ENCODE measurements at places on chromosomes 4 and X.

- no peak for DNase-seq
Observed at GRCh38 chr4:65861993-65862392, 191.7 kb upstream of the EPHA5 start.

- DNase-seq, result no peak
Observed at GRCh38 chr4:75566911-75567310, 11.0 kb downstream of the ODAPH start.

DNA sequence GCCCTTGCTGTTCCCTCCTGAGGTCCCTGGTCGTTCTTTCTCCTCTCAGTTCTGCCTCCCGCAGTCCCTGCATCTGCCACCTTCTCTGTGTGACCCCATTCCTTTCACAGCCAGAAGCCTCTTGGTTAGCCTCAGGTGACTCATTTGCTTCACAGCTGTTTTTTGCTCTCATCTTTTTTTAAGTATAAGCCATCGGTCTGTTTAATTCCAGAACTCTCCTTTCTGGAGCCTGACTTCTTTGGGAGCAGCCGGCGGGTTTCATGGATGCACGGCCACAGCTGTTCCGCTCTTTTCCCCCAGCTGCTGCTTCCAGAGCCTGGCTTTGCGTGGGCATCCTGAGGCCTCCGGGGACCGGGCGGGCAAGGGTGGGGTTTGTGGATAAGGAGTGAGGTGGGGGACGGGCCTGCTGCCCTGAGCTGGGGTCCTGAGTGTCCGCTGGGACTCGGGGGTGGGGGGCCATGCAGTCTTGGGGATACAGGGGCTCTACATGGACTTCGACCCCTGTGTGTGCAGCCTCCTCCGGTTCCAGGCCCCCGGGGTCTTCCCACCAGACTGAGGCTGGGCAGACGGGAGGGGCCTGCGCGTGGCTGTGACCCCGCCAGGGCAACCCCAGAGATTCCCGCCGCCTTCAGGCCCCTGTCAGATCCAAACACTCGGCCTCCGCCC, 46.7 kb downstream of the PCGF3 start:
- no peak for DNase-seq

- DNase-seq, result peak; percentile 44
Observed at GRCh38 chr4:189202182-189202868, 738.3 kb upstream of the FRG1 start.

DNA sequence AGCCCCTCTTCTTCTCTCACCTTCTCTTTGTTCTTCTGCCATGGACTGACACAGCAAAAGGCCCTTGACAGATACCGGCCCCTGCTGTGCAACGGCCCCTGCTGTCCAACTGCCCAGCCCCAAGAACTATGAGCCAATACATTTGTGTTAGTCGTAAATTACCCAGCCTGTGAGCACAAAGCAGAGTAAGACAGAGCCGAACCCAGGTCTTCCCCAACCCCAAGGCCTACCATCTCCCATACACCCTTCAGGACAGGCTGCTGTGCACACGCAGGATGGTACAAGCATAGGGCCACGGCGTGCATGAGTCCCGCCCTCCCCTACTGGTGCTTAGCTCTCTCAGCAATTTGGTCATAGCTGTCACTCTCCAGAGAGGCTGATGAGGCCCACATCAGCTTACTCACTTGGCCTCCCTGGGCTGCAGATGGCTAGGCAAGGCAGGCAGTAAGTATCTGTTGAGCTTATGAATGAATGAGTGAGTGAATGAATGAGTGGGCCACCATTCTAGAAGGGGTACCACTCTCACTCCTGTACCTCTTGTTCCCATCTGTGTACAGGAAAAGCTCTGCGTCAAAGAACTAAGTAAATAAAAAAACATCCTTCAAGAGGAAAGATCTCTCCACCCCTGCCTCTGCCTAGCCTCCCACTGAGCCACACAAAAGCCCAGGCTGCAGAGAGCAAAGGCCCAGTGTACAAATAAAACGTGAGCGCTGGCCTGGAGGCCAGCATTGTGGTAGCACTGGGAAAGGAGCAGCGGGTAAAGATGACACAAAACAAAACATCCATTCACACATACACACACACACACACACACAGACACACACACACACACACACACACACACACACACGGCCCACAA, 13.9 kb downstream of the WDR1 start:
- DNase-seq, result no peak

GRCh38 chr4:185833055-185833598, 21.1 kb upstream of the SORBS2 start:
- no peak for DNase-seq

- peak; percentile 69 for DNase-seq
Observed at GRCh38 chr4:168059251-168059650, 33.1 kb upstream of the ANXA10 start.

GRCh38 chrX:9519546-9520216, 54.8 kb downstream of the TBL1X start:
- DNase-seq, result no peak

DNA sequence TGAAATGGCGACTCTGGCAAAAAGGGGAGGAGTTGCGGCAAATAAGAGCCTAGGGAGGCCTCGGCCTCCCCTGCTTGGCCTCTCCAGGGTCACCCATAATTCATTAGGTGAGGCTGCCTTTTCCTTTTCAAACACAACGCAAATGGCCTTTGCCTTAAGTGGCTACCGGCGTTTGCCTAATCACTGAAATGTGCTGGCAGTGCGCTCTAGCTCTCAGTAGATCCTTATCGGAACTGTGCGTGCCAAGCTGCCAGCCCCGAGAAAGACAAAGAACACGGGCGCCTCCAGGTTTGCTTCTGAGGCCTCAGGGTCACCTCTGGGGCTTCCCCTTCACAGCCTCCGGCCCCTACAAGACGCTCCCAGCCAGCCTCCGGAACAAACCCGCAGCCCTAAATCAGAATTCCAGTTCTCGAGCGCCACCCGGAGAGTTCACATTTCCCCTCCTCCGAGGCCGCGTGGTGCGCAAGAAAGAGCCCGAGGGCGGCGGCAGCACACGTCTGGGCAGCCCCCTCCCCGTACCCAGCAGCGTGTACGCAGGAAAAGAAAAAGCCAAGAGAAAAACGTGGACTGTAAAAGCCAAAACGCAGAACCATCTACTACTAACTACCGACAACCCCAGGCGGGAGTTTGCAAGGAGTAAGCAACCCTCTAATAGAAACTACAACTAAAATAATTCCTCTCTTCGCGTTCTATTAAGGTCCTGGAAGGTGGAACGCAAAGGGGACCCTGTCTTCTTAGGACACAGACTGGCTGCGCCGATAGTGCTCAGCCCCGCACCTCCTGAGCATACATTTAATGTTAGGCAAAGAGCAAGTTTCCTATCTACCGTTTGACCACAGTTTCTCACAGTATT, 76.5 kb upstream of the BCOR start:
- DNase-seq, result peak; percentile 40

DNA sequence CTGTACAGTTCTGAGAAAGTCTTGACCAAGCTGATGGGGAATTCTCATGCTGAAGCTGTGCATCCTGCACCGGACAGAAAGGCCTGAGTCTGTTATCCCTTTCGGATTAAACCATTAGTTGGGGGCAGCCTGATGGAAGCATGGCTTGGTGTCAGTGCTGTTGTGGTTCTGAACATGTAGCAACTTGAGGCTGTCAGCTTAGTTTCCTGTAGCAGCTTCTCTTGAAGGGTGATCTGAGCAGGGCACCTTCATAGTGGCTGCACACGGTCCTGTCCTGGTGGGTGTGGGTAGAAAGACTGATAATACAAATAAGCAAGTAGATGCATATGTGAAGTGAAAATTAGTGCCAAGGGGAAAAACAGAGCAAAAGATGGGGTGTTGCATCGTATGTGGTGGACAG, 11.7 kb downstream of the KIAA0232 start:
- DNase-seq, result no peak

DNA sequence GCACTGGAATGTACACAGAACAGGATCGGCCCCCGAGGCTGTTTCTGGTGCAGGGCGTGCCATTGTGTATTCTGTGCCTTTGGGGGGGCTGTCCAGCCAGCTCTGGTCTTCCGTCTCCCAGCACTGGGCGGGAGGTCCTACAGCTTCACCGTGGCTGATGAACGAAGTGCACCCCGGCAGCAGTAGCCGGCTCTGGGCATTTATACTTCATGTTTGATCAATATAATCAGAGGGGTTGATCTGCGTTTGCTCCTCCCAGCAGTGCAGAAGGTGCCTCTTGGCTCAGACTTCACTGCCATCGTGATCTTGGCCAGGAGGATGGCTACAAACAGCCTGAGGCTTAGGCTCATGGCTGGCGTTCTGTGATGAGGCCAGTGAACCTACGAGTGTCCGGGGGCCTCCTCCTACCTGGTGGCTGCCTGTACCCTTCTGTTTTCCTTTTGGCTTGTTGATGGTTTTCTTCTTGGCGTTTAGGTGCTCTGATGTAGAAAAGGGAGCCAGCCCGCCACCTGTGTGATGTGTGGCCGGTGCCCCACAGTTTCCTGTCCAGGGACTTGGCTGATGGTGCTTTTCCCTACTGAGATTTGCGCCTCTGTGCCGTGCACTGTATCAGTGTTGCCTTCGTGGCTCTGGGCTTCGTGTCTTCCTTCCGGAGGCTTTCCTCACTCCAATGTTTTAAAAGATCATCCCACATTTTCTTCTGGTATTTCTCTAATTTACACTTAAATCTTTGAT, 31.2 kb upstream of the HGFAC start:
- no peak for DNase-seq

GRCh38 chrX:15737190-15737958, 696 bp upstream of the CA5B start:
- no peak for DNase-seq

GRCh38 chrX:2928191-2928582, 952 bp downstream of the ARSD start:
- no peak for DNase-seq

DNA sequence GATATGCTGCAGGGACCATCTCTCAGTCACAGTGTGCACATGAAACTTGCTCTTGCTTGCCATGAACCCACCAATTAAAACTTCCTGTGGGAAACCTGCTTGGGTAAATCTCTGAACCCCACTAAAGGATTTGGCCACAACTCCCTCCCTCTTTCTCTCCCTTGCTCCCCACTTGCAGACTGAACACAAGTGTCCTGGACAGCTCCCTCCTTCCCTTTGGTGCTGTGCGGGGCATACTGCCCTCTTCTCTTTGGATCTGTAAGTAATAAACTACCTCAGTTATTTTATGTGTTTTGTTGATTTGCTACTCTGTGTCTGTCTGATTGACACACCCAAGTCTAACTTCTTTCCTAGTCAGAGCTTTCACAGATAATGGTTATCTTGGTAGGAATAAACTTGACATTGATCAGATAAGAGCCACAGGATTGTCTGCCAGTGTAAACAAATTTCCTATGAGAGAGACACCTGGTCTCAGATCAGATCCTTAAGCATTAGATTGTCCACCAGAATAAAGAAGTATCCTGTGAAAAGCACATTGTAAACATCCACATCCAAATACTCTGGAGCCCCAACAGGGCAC, 41.8 kb downstream of the SULT1E1 start:
- no peak for DNase-seq

DNA sequence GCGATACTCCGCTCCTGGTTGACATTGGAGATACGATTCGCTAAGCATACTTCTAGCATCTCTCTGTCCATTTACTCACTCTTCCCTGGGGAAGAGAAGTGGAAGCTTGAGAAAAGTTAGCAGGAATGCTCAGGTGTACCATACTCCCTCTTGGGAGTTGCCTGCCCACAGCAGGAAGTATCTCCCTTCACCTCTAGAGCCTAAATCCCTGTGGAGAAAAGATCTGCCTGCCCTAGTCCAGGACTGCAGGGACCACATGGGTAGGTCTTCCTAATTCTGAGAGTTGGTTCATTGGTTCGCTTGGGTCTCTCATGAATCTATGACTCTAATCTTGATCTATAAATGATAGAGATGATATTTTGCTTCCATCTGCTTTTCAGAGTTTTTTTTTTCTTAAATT, 26.3 kb upstream of the MAPK10 start:
- DNase-seq, result no peak

DNA sequence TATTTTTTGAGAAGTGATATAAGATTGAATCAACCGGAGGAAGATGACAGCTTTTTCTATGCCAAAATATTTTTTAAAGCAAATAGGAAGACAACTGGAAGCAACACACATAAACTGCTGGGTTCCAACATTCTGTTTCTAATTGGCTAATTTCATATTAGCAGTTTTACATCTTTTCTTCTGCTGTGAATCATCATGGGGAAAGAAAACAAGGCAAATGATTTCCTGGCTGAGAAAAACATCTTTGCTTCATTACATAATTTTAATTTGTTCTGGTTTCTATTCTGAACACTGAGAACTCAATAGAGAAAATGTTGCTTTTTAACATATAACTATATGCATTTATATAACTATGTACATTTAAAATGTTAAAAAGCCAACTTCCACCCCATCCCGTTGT, 2518.5 kb downstream of the ARAP2 start:
- no peak for DNase-seq

GRCh38 chr4:84631573-84631972, 48.6 kb downstream of the CDS1 start:
- no peak for DNase-seq

DNA sequence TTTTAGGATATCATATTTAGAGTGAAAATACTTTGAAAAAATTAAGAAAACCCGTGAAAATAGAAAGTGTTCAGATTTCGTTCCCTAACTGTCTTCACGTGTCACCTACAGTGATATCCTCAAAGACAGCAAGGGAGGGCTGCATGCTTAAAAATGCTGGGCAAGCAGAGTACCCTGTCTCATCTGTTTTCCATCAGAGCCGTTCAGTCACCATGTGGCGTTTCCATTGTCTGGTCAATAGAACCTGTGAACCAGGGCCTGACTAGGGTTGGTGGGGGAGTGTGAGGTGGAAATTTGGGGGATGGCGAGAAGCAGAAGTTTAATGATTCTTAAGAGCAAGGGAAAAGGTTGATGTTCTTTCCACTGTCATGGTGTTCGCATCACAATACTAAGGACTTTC, 173.9 kb downstream of the BMPR1B start:
- no peak for DNase-seq

DNA sequence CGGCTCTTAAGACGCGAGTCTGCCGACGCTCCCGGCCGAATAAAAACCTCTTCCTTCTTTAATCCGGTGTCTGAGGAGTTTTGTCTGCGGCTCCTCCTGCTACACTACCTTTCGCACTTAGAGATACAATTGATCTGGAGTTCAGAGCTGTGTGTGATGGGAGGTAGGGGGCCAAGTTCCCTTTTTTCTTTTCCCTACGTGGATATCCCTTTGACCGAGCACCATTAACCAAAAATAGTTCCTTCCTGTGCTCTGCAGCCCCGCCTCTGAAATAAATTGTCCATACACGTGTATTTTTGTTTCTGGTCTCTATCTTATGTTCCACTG, 555 bp upstream of the PGM2 start:
- no peak for DNase-seq

GRCh38 chr4:142818031-142818430, 28.1 kb downstream of the INPP4B start:
- peak; percentile 6 for DNase-seq

DNA sequence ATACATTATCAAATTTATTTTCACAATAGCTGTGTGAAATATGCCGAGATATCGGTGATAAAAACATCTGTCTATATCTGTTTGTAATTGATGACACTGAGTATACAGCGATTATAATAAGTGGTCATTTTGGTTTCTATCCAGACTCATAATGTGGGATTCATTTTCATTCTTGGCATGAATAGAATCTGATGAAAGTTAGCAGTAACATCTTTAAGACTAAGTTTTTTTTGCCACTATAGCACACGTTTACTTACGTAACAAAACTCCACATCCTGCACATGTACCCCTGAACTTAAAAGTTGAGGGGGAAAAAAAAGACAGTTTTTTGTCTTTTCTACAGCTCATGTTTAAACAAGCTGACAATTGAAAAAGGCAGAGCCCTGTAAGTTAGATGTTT, 86.4 kb downstream of the PPA2 start:
- no peak for DNase-seq

- DNase-seq, result peak; percentile 2
Observed at GRCh38 chr4:69617083-69617694, 22.3 kb downstream of the UGT2A2 start.

All from HFFc6 (cell line).